ENCODE measurements at places on chromosomes 2 and 18. TPM values are rescaled to one million over a fixed set of nuclear protein-coding genes. Genes with fewer than 3 reads are reported as not detected.

- DNase-seq = no peak
Measured at GRCh38 chr2:205501826-205502225, 180.5 kb upstream of the NRP2 start.

Gene ANKRD29
- 3.8 TPM for total RNA-seq

- peak; percentile 67 for DNase-seq
Measured at GRCh38 chr2:72112401-72112800, 35.3 kb downstream of the CYP26B1 start.

DNA sequence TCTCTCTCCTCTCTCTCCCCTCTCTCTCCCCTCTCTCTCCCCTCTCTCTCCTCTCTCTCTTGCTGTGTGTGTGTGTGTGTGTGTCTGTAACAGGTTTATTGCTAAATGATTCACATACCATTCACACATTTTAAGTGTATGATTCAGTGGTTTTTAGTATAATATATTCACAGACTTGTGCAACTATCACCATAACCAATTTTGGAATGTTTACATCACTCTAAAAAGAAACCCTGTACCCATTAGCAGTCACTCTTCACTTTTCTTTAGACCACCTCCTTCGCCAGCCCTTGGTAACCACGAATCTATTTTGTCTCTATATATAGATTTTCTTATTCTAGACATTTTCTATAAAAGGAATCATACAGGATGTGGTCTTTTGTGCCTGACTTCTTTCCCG, 11.4 kb downstream of the THNSL2 start:
- DNase-seq = no peak

DNA sequence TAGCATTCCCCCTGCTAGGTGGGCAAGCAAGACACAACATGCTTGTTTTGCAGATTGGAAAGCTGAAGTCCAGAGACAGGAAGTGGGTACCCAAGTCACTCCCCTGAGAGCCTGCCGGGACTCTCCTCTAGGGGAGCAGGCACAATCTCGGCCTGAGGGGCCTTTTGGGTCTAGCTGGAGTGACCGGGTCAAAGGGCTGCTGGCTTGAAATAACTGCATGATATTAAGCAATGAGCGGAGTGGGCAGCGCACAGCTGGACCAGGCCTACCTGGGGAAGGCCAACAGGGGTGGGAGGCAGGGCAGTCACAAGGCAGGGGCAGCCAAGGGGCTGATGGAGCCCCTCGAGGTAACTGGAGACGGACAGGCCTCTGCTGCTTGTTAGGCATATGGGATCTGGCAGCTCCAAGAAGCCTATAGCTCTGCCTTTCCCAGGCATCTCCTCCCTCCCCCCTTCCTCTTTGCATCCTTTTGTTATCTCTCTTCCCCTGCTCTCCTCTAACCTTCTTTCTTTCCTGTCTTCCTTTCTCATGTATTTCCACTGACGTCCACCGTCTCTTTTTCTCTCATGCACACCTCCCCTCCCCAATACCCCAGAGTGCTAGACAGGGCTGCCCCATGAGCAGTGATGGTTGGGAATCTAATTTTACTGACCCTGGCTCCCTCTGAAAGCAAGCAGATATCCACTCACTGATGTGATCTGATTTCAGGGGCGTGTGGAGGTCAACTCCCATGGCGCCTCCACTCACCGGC, 237.5 kb downstream of the LOXHD1 start:
- no peak for DNase-seq

DNA sequence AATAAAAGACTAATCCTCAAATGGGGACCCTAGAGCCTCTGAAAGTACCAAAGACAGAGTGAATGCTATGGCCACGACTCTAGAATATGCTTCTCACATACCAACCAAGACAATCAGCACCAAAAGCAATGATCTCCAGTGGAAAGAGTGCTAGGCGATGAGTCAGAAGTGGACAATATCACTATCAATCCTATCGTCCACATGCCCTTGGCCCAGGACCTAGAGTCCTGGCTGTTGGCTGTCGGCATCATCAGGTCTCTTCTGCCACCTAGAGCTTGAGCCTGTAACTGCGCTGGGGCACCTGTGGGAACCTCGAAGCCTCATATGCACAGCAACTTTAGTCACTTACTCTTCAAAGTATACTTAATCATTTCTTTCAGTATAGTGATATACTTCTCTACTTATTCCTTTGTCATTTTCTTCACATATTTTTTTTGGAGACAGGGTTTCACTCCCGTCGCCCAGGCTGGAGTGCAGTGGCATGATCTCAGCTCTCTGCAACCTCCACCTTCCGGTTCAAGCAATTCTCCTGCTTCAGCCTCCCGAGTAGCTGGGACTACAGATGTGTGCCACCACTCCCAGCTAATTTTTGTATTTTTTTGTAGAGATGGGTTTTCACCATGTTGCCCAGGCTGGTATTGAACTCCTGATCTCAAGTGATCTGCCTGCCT, 29.7 kb downstream of the NOL10 start:
- peak; percentile 89 for DNase-seq

Gene RAB27B
- total RNA-seq = 9.9 TPM

DNA sequence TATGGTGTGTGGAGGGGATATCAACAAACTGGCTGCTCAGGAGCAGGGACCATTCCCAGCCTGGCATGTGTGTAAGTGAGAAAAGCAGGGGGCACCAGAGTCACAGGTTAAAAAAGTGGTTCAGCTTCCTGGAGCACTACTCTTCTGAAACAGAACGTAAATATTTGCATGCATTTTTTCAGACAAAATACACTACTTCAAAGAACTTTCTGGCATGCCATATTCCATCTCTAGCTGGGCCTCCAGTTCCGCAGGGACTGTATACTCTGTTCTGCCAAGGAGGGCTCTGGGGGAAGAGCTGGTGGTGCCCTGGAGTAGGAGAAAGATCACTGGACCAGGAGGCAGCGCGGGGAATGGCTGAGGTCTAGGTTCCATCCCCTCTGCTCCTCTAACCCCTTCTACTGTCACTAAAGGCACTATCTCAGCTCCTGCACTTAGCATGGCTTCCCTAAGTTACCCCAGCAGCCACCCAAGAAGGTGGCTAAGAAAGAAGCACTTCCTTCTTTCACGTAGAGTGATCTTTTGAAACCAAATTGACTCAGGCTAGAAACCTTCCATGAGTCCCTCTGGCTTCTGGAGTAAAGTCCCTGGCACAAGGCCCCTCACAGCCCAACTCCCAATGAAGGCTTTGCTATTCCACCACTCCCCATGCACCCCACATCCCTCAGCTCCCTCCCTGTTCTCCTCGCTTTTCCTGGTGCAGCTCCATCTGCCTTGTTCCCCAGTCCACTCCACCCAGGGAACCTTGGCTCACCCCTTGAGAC, 57.6 kb upstream of the CABLES1 start:
- peak; percentile 23 for DNase-seq

GRCh38 chr2:6994536-6995128, 77.4 kb downstream of the RNF144A start:
- no peak for DNase-seq

- DNase-seq = no peak
Measured at GRCh38 chr2:230449901-230450467, 34.0 kb downstream of the SP100 start.

Gene BOLL
- not detected for total RNA-seq

DNA sequence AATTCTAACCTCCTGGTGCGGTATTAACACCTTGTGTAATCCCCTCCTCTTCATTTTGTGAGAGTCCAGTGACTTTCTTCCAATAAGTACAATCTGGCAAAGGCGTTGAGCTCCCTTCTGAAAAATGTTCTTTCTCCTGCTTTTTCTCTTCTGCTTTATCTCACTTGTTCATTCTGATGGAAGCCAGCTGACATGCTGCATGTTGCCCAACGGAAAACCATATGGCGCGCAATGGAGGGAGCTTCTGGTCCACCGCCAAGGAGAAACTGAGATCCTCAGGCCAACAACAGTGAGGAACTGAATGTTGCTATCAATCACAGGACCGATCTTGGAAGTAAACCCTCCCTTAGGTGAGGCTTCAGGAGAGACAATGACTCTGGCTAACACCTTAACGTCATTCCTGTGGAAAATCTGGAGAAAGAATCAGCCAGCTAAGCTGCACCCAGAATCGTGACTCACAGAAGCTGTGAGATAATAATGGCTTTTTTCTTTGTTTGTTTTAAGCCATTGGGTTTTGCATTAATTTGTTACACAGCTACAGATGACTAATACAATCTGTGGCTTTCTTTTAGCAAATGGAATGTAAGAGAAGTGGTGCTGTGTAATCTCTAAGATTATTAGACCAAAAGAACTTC, 1323.9 kb upstream of the DDX18 start:
- no peak for DNase-seq

- DNase-seq = peak; percentile 47
Measured at GRCh38 chr2:79622508-79622907, 109.7 kb downstream of the CTNNA2 start.

Gene AAK1
- 44.7 TPM for total RNA-seq

DNA sequence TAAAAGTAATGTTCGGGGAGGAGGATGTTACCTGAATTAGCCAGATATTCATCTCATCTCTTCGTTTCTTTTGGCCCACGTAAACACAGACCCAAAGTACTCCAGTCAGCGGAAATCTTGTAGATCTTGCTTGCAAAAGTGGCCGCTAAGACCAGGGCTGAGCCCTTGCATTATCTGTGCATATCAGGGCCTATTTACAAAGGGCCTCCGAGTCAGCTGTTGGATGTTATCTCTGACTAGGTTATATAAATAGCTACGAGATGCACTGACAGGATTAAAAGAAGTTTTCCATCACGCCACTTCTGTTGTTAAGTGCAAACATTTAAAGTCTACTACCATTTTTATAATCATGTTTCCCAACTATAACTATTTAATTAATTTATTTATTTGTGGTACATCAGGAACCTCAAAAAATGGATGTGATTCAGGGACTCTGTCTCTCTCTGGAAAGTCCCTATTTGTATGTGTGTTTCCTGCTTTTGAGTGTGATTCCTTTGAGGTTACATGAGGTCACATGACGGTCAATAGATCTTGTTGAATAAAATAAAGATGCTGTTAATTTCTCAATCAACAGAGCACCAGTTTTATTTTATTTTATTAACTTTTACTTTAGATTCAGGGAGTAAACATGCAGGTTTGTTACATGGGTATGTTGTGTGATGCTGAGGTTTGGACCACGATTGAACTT, 46.8 kb upstream of the MBOAT2 start:
- peak; percentile 39 for DNase-seq

DNA sequence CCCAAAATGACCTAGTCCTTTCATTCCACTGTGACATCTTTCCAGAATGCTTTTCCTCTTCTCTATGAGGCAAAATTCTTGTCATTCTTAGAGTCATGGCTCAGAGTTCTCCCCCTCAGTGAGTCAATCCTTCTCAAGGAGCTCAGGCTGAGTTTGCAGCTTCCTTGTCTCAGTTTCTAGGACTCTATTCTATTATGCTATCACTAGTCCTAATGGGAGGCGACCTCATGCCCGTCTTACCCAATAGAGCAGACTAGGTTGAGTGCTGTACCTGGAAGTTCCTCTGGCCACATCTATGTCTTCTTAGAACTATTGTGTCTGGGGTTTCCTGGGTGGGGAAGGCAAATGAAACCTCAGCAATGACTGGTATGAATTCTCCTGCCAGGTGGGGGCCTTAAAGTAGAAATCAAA, 51.5 kb downstream of the HAUS1 start:
- DNase-seq = peak; percentile 78

Gene PKP4
- 52.6 TPM for total RNA-seq

GRCh38 chr2:227363756-227364155, 15.3 kb downstream of the TM4SF20 start:
- DNase-seq = no peak

- DNase-seq = no peak
Measured at GRCh38 chr18:54883816-54884604, 55.7 kb downstream of the RAB27B start.

Gene NDUFS1
- 212 TPM for total RNA-seq

Gene ORMDL1
- total RNA-seq = 128 TPM

Gene OBSL1
- total RNA-seq = 119 TPM

GRCh38 chr2:240644171-240644651, 18.9 kb downstream of the GPR35 start:
- no peak for DNase-seq

- no peak for DNase-seq
Measured at GRCh38 chr2:64303250-64303649, 150.7 kb upstream of the LGALSL start.

GRCh38 chr2:164046040-164046439, 310.2 kb upstream of the FIGN start:
- DNase-seq = no peak

GRCh38 chr2:161414042-161415033, 1.8 kb upstream of the TBR1 start:
- DNase-seq = peak; percentile 30

Gene ADNP2
- total RNA-seq = 17.9 TPM

DNA sequence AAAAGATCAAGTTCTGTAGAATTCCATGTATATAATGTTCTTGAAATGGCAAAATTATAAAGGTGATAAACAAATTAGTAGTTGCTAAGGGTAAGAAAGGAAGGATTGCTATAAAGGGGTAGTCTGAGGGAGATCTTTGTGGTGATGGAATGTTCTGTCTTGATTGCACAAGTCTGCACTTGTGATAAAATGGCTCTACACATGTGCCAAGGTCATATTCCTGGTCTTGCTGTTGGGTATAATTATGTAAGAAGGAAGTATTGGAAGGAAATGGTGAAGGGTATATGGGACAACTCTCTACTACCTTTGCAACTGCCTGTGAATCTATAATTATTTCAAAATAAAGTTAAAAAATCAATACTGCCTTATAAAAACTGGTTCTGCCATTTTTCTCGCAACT, 15.3 kb downstream of the SGPP2 start:
- DNase-seq = no peak

All from A172 (cell line).